H7 (cell line): ENCODE measurements at places on chromosomes 4 and X.

GRCh38 chr4:182724414-182724813, 192.8 kb downstream of the DCTD start:
- DNase-seq = no peak

DNA sequence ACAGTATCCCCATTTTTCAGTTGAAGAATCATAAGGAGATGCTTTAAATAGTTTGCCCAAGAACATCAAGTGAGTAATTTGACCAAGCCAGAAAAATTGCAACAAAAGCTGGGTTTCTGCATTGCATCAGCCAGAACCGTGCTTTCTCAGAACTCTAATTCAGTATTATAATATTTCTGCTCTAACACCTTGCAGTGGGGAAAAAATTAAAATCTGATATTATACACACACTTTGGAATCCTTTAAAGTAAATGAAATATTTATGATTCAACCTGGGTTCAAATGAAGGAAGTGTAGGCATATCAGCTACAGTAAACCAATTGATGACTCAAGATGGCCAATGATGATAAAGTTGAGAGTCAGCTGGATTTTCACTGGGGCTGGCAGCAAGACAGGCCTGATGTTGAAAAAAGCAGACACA, 387.6 kb upstream of the ZFP42 start:
- DNase-seq = no peak

- no peak for DNase-seq
Observed at GRCh38 chr4:108533245-108533844, 87.0 kb upstream of the RPL34 start.

DNA sequence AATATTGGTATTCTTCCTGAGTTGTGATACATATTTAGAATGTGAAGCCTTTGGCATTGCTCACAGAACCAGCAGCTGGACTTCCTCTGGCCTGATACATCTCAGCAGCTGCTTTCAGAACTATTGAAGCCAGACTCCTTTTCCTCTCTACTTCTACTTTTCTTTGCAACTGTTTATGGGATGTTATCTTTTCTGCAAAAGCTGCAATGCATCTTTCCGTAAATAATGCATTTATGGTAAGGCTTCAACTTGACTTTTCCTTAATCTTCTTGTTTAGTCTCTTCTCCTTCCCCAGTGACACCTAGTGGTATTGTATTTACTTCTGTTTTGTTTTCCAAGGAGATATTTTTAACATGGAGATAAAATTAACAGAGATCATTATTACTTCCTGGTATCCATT, 1548.7 kb downstream of the PCDH7 start:
- no peak for DNase-seq
